ENCODE measurements at places on chromosomes 4 and X.

GRCh38 chr4:56976283-56976836 is 1.0 kb downstream of the NOA1 start:
- peak; percentile 50 for DNase-seq

DNA sequence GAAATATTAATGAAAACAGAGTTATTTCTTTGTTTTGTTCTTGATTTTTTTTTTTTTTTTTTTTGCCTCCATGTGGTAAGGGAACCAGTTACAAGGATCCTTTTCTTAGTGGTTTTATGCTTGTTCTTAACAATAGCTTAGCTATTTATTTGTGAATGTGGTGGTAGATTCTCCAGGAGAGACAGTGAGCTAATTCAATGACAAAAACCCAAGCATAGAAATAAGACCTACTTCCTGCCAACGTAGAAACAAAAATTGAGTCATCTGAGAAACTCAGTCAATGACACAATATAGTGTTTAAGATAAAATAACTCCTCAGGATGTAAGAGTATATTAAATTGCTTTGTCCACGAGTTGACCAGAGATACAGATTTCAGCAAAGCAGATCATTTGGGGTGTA is 863.8 kb upstream of the PABPC4L start:
- no peak for DNase-seq

DNA sequence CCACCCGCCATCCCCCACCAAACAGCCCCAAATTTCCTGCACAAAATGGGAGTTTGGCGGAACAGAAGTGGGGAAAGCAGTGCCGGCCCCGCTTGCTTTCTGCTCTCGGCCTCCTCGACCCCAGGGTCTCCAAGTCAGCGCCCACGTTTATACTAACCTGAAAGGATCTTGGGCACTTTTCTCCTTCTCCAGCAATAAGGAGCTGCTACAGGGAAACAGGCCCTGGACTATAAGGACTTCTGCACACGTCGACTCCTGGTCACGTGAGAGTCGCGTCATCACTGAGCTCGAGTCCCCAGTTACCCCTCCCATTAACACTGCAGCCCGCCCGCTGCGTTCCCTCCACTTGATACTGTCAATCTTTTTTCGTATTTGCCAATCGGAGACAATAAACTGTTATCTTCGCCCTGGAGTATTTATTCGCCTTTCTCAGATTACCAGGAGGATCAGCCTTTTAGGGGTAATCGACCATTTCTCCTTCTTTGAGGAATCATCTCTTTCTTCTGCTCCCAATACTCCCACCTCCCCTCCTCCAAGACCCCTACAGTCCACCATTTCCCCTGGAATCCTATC is at the start of gene TCEAL8:
TCEAL8 (minus strand) TSS at position 235 of the 573 bp plus-strand sequence. CDS start 1,176 bp downstream, outside the sequence.
- peak; percentile 86 for DNase-seq

DNA sequence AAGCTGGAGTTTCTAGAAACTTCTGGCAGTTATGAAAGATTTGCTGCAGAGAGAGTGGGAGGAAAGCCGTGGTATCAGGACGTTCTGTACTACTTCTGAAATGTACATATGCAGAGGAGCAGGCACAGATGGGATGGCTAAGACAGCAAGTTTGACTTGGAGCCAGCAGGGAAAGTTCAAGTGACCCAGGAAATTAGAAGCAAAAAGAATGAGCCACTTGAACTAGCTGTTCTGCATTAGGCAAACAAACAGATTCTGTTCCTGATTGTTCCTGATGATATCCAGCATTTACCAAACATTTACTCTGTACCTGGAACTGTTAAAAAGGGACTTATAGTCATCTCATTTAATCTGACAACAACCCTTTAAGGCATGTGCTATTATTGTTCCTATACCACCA is 41.4 kb upstream of the CXCL13 start:
- DNase-seq: peak; percentile 87

GRCh38 chrX:22652596-22652995 is 347.2 kb upstream of the DDX53 start:
- peak; percentile 10 for DNase-seq

GRCh38 chr4:14871676-14872430 is 130.4 kb upstream of the CPEB2 start:
- no peak for DNase-seq

DNA sequence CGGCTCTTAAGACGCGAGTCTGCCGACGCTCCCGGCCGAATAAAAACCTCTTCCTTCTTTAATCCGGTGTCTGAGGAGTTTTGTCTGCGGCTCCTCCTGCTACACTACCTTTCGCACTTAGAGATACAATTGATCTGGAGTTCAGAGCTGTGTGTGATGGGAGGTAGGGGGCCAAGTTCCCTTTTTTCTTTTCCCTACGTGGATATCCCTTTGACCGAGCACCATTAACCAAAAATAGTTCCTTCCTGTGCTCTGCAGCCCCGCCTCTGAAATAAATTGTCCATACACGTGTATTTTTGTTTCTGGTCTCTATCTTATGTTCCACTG is 555 bp upstream of the PGM2 start:
- DNase-seq: no peak

- DNase-seq: peak; percentile 3
These were observed 199.5 kb upstream of the ZCCHC13 start for GRCh38 chrX:74104356-74105015.

- peak; percentile 28 for DNase-seq
These were observed 4.7 kb downstream of the GLRB start for GRCh38 chr4:157080605-157081004.

DNA sequence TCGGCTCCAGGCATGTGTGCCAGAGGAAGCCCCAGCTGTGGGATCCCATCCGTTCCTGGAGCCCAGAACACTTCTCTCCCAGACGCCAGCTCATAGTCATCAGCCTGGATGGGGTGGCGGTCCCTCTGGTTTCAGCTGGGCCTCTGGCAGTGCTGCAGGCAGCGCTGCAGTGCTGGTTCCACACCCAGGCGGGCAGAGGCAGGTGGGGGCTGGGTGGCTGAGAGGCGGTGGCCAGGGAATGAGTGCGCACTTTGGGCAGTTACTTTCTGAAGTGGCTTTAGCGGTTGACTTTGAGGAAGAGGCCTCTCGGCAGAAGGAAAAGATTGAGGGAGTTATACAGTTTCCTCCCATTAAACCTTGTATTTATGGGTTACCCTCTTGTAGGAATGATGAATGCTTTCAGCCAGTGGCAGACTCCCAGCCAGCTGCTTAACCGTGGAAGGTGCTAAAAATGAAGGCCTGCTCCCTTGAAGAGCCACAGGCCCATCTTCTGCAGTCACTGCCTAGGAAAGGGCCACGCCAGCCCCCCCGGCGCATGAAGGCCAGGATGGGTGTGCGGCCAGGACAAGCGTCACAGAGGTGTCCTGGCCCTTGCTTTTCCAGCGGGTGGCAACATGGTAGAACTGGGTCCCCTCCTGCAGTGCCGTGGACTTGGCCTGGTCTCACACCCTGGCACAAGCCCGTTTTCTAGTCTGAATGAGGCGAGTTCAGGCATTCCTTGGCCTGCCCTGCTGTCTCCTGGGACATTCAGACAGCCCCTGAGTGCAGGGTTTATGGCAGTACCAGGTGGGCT is 9.9 kb downstream of the TADA2B start:
- DNase-seq: no peak

GRCh38 chr4:165592386-165592785 is 213.6 kb downstream of the CPE start:
- no peak for DNase-seq

DNA sequence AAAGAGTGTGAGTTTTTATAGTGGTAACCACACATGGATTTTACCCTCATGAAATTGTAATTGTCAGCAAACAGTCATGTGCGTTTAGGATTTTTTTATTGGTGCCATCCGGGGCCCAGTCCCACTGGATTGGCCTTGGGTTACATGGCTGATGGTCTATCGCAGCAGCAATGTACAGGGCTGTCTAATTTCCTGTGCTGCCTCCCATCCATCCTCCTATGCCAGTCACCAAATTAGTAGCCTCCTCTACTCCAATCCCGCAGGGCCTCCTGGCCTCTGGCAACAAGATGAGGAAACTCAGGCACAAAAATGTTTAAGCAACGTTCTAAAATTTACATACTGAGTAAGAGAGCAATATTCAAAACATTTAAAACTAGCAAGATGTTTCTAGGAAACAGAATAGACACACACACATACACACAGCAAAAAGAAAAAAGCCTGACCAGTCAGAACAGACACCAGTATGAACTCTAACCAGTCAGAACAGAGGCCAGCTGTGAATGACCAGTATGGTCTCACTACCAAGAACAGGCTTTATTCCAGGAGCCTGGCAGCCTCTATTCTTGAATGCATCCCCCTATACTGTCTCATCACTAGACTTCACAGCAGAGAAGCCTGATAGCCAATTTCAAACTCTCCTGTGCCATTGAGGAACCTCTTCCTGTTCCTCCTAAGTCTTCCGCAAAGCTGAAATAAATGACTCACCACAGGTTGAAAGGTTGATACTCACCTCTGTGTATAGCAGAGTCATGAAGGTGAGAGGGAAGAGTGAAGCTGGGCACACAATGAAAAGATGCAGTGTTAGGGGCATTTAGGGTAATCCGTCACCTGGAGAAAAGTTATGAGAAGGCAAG is 42.6 kb downstream of the CHRNA9 start:
- DNase-seq: peak; percentile 9

DNA sequence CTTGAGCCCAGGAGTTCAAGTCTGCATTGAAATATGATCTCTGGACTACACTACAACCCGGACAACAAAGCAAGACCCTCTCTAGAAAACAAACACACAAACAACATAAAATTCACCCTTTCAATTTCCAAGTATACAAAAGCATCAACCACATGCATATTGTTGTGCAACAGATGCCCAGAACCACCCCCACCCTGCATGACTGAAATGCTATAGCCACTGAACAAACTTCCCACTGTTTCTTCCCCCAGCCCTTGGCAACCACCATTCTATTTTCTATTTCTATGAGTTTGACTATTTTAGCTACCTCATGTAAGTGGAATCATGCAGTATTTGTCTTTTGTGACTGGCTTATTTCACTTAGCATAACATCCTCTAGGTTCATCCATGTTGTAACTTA is 14.2 kb upstream of the C4orf51 start:
- no peak for DNase-seq

DNA sequence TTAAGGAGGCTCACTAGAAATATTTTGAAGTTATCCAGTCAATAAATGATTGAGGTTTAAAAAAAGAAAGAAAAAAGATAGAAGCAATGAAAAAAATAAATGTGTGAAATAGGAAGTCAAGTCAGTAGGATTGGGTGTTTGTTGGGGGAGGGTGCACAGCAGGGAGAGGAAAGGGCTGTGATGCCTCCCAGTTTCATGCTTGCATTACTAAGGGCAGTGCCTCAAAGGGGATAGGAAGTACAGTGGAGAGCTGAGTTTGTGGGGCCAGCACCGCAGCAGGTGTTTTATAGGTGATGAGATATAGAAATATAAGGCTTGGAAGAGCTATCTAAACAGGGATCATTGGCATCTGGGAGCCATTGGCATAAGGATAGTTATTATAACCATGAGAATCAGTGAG is 919.2 kb downstream of the STIM2 start:
- DNase-seq: no peak

DNA sequence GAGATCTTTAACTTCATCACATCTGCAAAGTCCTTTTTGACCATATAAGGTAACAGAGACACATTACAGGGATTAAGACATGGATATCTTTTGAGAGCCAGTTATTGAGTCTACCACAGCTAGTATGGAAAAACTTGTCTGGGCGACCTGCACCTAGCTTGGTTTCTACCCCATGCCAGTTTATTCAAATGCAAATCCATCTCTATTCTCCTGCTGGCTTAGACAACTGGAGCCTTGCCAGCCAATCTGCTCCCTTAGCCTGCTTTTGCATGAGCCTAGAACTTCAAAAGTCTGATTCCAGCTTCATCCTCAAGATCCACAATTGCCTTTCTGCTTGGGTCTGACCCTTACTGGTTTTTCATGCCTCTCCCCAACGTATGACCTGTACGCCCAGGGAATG is 212.0 kb upstream of the AFF2 start:
- no peak for DNase-seq

GRCh38 chr4:140156529-140157171 is 2.7 kb upstream of the MAML3 start:
- no peak for DNase-seq

DNA sequence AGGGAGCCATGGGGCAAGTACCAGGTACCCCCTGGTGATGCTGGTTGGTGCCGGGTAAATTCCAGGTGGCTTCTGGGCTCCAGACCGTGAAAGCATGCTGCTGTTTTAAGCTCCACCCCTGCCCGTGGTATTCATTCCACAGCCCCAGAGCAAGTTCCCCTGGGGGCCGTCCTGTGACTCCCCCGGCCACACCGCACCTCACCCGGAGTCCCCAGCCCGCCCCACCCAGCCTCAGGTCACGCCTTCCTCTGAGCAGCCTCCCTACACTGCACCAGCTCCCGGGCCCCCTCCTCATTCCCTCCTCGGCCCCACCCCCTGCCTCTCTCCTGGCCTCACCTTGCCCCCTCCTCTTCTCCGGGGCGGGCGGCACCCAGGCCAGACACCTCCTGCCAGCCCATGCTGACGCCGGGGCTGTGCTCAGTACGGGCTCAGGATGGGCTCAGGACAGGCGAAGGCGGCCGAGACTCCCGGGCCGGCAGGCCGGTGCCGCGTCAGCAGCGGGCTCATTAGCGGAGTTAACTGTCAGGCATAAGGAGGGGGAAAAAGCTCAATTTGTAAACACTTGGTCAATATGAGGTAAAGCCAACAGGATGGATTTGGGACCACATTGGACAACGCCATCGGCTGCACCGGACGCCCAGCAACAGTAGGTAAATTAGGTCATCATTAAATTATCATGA is 127.4 kb downstream of the FAM53A start:
- no peak for DNase-seq

DNA sequence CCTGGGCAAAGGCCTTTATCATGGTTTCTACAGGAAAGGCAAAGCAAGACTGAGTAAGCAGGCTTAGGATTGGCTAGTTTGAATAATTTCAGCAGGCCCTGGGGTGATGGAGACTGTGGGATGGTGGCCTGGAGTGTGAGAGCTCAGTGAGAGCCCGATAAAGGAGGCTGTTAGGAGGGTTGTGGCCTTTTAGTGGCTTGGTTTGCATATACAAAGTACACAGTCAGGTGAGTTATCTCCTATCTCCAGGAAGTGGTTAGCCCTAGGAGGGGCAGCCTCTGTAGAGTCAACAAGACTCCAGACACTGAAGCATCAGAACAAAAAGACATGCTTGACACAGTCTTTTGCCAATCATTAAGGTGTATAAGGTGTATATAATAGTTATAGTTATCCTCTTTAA is 157.2 kb downstream of the CFAP299 start:
- no peak for DNase-seq

- DNase-seq: no peak
These were observed 36.8 kb downstream of the TSC22D3 start for GRCh38 chrX:107738768-107739167.

Data from adipocyte (in vitro differentiated cells).